KG1 (cell line): ENCODE measurements at places on chromosomes 3 and 15.

GRCh38 chr3:9686703-9687102, 16.9 kb upstream of the CPNE9 start:
- DNase-seq, result no peak

DNA sequence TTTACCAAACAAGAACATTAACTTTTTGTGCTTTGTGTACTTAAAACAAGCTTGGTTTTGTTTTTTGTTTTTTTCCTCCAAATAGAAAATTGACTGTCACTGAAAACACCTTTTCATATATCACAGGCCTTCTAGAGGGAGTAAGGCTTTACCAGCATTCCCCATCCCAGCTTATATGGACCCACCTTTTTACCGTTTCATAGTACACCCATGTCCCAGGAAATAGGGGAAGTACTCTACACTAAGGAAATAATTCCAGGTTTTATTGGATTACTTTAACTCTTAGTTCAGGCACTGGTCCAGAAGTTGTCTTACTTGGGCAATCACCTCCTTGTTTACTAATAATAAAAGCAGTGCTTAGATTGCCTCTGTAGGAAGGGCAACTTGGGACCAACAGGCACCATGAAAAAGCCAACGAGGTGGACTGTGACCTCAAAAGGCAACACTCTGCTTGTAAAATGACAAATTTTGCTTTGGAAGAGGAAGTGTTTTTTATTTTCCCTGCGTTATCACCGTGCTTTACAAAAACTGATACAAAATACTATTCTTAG, 26.2 kb downstream of the HMG20A start:
- DNase-seq, result no peak

DNA sequence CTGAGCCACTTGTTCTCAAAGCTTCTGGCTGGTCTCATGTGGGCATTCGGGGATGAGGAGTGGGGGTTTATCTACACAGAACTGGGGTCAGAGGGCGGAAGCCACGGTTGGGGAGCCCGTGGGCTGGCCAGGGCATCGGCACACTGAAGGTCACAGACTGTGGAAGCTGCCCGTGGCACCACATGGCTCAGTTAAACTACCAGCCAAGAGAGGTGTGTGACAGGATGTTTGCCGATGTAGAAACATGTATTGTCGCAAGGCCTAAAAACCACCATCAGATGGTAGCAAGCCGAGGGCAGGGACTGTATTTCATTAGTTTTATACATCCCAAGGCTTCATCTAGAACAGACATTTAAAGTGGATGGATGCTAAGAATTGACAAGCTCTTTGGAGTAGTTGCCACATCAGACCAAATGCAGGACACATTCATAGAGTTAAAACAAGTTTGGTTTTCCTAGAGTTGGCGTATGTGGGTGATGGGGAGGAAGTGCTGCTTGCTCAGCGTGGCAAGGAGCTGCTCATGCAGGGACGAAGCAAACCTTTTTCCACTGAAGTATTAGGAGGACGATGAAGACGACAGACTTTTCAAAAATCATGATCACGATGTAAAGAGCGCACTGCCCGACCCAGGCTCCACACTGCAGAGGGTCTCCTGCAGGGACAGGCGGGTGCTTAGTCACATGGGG, 9.6 kb upstream of the MUSTN1 start:
- DNase-seq, result no peak

DNA sequence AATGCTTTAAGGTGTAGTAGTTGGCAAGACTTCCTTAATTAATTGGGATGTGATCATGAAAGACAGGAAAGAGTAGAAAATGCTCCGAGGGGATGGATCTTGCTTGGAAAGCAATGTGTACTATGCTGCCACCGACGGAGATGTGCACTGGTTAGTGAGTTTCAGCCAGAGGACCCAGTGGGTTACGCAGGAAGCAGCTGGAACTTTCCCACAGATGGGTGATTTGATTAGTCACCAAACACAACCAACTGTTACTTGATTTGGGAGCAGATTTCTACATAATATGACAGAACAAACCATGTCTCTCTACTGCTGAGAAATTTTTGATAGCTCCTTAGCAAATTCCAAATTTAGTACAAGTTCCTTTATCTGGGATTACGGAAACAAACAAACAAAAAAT, 245.4 kb upstream of the MCTP2 start:
- DNase-seq, result no peak

DNA sequence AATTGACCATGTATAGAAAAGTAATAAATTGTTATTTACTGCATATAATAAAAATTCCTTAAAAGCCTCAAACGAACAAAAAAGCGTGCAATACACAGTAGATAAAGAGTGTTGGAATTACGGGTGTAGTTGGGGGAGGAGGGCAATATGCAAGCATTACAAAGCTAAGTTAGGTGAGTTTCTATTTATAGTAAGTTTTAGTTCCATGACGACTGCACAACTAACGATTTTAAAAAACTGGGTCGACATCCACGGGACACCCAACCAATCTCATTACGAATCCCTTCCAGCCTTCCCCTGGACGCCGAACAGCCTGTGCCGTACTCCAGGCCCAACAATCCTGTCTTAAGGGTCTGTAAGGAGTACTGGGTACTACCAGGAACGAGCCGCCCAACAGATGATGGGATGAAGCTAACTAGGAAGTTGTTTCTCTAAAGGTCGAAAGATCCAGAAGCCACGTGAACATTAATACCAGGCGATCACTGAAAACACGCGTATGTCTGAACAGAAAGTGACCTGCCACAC, 677 bp downstream of the POLQ start:
- DNase-seq, result no peak

- no peak for DNase-seq
These were observed 290.1 kb upstream of the SATB1 start for GRCh38 chr3:18715208-18715607.

GRCh38 chr15:90394074-90394473, 6.0 kb downstream of the IQGAP1 start:
- DNase-seq, result no peak

- DNase-seq, result no peak
These were observed 168.4 kb downstream of the WDR72 start for GRCh38 chr15:53591041-53591440.

DNA sequence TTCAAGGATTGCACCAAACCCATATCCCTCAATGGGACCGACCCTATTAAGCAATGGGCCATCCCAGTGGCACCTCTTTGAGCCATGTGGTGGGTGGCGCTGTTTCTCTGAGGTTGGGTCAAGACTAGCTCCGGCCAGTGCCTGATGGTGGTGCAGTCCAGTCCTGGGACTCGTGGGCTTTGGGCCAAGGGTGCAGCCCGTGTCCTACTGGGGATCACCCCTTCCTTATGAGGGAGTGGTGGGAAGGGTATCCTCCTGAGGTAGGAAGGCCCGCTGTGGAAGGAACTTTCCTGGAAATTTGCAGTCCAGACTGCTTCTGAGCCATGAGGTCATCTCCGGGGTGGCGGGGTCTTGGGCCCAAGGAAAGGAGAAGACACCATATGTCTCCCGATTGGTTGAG, 231.6 kb downstream of the SNRPN start:
- DNase-seq, result no peak

GRCh38 chr15:51982013-51982769, 10.6 kb upstream of the LEO1 start:
- peak; percentile 62 for DNase-seq

DNA sequence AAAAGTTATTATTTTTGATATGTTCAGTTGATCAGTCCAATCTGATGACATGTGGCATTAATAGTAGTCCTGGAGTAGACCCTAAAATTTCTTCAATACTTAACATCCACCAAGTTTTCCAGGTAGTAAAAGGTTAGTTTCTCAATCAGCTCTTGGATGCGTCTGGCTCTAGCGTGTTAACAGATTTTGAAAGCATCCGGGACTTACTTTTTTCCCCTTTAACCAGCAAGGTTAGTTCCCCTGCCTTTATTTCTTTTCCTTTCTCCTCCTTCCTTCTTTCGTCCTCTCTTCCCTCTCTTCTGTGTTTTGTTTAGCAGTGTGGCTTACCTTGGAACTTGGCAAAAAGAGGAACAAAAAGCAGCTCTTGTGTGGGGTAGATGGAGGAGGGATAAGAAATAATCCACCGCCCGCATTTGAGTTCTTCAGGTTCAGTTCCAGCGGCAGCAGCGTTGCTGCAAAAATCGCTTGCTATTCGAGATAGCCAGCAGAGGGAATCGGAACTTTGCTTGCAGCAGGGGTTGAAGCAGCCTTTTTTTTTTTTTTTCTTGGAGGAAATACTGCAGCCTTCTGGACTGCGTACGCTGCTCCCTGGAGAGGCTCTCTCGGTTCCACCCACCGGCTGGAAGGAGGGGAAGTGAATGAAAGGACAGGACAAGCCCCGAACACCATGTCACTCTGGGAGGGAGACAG, at the start of gene RBMS3:
RBMS3 (plus strand) TSS at position 668 of the 690 bp plus-strand sequence.
- no peak for DNase-seq

- no peak for DNase-seq
These were observed 93.2 kb downstream of the SLCO3A1 start for GRCh38 chr15:91946581-91947292.

GRCh38 chr15:63971904-63972303, 74.4 kb downstream of the DAPK2 start:
- no peak for DNase-seq

DNA sequence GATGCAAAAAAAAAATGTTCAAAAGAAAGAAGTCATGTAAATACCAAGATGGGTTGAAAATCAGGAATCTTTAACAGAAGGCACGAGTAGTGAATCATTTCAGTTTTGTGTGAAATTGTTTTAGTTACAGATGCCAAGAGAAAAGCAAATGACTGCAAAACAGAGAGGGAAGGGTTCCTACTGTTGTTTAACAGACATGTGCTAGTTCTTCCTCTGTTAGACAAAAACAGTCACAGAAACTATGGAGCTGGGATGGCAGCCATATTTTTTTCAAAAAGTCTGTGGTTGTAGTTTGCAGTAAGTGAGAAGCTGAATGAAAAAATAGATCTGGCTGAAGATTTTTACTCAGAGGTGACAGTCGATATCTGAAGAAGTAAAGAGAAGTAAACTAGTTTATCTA, 511.9 kb downstream of the ZIC1 start:
- DNase-seq, result no peak

GRCh38 chr3:94593526-94594150, 530.8 kb downstream of the NSUN3 start:
- no peak for DNase-seq

GRCh38 chr3:105561876-105562275, 195.2 kb downstream of the ALCAM start:
- no peak for DNase-seq

DNA sequence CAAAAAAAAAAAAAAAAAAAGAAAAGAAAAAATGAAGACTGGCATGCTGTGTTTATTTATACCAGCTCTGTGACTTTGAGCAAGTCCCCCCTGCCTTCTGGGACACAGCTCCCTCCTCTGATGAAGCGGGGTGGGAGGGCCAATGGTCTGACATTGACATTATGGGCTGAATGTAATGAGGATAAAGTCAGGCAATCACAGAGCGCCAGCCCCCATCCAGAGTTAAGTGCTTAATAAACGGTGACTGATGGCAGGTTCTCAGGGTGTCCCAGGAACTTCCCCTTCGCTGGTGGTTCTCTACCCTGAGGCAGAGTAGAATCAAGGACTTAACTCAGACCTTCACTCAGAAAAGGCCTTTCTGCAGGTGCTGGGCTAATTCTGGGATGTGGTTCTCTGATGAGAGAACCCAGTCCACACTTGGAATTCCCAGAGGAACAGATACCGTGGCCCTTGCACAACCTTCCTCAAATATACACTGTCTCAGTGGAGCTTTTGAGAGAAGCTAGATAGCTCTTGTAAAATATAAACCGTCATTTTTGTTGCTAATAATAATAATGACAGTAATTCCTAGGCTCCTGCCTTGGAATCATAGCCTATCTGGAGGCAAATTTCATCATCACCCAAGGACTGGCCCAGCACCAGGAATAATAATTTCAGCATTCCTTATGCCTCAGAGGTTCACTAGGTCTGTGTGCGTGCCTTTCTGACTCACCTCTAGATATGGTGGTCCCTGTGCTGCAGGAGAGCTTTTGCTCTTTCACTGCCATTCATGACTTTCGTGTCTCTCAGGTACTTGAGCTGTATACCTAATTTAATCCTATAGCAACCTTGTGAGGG, 115.8 kb downstream of the RPLP1 start:
- no peak for DNase-seq
